Naive thymus-derived CD8-positive, alpha-beta T cell (primary cell): ENCODE measurements at places on chromosomes 13 and 19.

DNA sequence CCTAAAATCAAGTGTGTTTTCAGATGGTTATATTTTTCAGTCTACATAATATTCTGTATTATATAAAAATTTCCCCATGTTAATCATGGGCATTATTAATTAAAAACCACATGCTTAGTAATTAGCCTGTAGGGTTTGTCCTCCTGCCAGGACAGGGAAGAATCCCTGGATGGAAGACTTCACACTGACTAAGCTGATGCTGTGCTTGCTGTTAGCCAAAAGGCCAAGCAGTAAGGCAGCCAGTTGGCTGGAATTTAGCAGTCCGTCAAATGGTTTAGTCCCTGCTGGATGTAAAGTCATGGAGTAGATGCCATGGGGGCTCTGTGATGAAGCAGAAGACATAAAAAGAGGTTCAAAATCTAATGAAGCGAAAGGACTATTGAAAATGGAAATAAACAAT, 168.0 kb upstream of the OBI1 start:
- DNase-seq: no peak

- DNase-seq: no peak
These were observed 38.0 kb downstream of the NFIX start for GRCh38 chr19:13033244-13033643.

DNA sequence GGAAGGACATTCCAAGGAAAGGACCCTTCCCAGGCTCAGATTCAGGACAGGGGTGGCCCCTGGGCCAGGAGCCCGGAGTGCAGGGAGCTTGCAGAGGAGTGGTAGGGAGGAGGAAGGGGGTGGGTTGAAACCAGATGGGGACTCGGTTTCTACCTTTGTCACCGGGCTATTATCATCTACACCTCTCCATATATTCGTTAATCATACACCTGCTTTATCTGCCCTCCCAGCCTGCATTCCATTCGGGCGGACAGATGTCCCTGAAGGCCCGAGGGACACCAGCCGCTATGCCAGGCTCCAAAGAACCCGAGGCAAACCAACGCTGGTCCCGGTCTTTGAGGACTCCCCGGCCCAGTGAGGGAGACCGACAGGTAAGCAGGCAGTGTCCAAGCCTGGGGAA, 15.5 kb upstream of the MYH14 start:
- DNase-seq: no peak

DNA sequence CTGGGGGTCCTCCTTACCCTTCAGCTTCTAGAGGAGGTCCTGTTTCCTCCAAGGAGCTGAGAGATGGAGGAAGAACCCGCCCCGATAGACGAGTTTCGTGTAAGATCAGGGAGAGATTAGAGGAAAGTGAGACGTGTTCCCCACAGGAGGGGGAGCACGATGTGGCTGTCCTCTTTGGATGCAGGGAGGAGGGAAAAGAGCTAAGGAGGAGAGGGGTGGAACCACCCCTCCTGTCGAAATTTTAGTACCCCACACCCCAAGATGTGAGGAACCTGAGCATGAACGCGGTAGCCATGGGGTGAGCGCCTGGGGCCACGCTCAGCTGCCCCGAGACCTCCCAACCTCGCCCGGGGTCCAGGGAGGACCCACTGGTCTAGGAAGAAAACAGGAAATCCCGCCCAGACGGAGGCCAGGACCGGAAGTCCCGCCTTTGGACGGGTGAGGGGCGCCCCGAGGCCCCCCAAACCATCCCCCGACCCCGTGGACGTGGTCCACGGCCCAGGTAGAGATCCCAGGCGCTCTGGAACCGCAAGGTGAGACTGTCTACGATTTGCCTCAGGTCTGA, 1.2 kb downstream of the AKT1S1 start:
- no peak for DNase-seq

GRCh38 chr19:6421075-6422014, 3.3 kb downstream of the KHSRP start:
- no peak for DNase-seq

DNA sequence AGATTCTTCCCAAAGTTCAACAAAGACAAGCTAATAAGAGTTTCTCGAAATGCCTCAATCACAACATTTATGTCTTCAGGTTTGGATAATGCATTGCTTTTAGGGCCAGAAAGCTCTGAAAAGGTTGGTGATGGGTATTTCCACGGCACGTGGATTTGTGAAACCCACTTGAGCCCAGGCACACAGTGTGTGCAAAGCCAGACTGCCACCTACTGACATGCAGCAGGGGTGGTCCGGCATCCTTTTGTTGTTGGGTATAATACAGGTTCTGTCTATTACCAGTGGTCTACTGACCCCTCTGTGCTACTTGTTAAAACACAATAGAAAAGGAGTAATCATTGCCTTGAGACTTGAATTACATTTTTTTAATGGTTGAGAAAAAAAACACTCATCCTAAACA, 225.6 kb downstream of the RAP2A start:
- DNase-seq: peak; percentile 1

DNA sequence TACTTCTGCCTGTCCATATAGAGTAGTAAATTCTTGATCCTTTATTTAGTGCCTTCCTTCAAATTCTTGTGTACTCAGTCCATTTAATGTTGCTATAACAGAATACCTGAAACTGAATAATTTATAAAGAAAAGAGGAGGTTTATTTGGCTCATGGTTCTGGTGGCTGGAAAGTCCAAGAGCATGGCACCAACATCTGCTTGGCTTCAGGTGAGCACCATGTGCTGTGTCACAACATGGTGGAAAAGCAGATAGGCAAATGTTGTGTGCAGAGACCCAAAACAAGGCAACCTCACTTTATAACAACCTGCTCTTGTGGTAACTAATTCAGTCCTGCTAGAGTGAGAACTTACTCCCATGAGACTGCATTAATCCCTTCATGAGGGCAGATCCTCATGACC, 195.3 kb downstream of the LMO7 start:
- DNase-seq: no peak

GRCh38 chr13:33999811-34000605, 182.1 kb downstream of the RFC3 start:
- DNase-seq: no peak

GRCh38 chr19:33022472-33023116, 42.1 kb downstream of the RHPN2 start:
- no peak for DNase-seq

GRCh38 chr19:17227798-17228367, 1.9 kb downstream of the OCEL1 start:
- no peak for DNase-seq

DNA sequence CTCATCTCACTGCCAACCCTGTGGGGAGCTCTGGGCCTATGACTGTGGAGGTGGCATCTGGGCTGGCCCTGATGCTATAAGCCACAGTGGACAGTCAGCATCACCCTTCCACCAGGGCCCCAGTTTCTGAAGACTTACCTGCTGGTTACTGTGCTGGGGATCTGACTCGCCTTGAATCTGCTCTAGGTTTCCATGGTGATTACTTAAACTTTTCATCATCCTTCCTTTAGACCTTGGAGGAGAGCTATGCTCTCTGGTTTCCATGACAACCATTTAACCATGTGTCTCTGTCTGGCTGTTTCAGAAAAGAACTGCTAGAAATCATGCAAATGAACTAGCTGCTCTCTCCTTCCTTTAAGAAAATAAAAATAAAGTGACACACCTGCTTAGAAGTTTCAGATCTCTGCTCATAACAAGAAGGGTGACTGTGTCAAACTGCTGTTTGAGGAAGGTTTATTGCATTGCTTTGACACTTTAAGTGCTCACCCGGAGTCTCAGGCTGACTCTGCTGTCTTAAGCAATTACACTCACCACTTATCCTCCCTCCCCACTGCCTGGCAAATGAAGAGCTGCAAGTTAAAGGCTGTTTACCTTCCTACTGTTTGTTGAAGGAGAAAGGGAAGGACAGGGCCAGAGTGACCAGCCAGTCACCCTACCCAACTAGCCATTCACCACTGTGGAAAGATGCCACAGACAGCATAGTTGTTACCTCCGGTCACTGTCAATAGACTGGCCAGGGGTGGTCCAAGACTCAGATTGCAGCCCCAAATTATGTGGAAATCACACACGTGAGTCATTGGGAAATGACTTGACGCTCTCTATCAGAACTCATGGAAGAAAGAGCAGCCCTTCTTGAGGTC, 87.6 kb downstream of the HSPH1 start:
- no peak for DNase-seq

DNA sequence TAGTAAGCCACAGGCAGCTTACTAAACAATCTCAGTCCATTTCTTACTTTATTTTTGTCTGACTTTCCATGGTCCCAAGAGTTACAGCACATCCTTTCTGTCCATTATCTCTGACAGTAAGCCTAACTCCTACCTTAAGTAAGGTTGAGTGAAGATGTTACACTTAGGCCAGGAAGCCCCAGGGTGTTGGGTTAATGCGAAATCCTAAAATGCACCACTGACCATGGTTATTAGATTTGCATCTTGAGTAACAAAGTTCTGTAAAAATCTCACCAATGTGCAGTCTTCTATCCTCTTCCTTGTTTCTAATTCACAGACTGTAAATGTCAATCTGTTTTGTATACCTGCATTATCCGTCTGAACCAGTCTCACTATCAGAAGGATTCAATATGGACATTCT, 462.5 kb downstream of the FGF14 start:
- no peak for DNase-seq

- no peak for DNase-seq
These were observed 222.7 kb downstream of the GPC5 start for GRCh38 chr13:91621161-91621560.

DNA sequence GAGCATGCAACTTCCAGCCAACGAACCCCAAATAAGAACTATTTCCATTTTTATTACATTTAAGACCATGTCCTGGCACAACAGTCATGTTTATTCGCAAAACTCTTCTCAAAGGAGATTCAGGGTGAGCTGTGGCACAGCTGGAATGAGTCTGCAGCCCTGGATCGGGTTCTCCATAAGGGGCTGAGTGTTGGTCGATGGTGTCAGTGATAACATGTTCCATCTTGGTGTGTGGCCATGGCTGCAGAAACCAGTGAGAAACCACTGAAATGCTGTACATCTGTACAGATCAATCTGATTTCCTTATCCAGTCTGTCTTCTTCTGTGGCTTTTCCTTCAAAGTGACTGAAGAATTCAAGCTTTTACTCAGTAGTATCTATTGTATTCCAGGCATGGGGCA, 15.2 kb downstream of the FAM124A start:
- DNase-seq: no peak

GRCh38 chr13:50026788-50027473, 11.7 kb downstream of the KCNRG start:
- DNase-seq: no peak

DNA sequence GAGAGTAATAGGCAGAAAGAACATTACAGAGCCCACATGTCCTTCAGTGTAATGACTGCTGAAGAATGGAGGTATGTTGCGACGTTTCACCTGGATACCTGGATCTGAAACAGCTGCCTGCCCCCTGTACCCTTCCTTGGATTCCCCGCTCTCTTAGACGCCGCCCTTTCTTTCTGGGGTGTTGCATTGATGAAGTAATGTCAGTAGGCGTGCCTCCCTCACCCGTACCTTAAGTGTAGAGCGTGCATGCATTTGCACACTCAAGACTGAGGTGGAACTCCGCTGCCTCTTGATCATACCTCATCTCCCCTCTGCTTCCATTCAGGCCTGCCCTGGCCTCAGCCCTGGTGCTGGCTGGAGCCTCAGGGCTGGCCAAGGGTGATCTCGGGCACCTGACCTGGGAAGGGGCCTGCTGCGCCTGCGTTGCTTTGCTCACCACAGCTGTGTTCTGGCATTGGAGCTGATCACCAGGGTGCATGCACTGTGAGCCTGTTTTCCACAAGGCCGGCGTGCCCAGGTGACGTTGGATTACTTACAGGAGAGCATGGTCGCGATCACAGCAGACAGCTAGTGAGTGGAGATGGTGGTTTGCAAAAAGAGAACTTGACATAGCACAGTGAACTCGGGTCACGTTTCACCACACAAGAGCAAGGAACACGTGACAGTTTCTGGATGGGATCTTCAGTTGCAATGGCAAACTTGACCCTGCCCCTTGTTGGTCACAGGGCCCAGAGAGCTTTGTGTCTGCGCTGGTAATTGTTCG, 99.0 kb downstream of the ARHGEF7 start:
- DNase-seq: no peak

- DNase-seq: no peak
These were observed 485.5 kb downstream of the DIAPH3 start for GRCh38 chr13:59677966-59678814.

GRCh38 chr19:15195371-15196334, 5.1 kb downstream of the NOTCH3 start:
- DNase-seq: no peak

DNA sequence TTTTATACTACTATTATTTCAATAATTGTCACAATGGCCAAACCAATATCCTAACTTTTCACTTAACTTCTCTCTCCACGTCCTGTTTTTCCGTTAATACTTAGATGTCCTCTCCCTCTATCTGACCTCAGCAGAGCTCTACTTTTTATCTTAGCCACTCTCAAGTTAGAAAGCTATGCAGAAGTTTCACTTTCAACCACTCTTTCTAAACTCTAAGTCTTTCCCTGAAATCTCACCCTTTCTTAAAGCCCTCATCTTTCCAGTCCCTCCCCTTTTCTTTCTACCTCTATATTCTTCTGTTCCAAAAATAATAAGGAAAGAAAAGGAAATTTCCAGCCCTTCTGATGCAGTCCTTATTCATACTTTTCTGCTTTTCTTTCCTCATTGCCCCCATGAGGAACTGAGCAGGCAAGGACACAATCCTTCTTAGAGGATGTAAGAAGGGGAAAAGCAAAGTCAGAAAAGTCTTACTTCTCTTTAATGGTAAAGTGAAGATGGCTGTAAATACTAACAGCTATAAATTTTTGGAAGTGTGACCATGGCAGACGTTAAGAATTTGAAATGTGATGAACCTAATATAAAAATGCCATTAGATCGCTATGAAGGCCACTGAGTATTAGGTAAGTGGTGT, 23.0 kb downstream of the FAM216B start:
- no peak for DNase-seq

DNA sequence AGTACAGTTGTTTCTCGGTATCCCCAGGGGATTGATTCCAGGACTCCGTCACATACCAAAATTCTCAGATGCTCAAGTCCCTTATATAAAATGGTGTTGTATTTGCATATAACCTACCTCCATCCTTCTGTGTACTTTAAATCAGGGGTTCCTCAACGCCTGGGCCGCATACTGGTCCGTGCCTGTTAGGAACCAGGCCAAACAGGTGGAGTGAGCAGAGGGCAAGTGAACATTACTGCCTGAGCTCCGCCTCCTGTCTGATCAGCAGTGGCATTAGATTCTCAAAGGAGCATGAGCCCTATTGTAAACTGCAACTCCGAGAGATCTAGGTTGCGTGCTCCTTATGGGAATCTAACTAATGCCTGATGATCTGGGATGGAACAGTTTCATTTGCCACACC, 42.2 kb upstream of the KCTD4 start:
- DNase-seq: no peak

DNA sequence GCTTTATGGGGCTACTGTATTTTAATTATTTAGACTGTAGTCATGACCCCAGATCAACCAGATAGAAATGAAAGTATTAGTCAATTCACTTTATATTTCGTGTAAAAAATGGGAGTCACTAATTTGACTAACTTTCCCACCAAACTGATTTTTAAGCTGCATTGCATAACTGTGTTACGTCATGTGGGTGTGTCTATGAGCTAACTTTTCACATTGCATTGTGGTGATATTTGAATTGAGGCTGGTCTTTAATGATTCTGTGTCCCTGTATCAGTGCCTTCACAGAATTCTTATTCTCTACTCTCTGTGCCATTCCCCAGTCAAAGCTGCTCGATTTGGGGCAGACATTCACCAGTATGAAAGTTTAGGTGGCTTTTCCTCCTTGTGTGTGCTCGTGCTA, 172.7 kb upstream of the MAB21L1 start:
- no peak for DNase-seq
